ENCODE measurements at places on chromosomes 13 and 19.
A peak's percentile ranks its signal among the peaks of the same experiment; 100 is the strongest.

- DNase-seq: no peak
Measured at GRCh38 chr19:37845932-37846331, 60.5 kb downstream of the WDR87 start.

GRCh38 chr19:50356691-50357177 is 8.7 kb downstream of the NAPSA start:
- DNase-seq: no peak

GRCh38 chr19:12681074-12681987 is at the start of gene DHPS:
Gene DHPS, minus strand, starts transcription at chr19:12681880. Its CDS starts 114 bp downstream, at chr19:12681766.
- peak; percentile 83 for DNase-seq

- DNase-seq: no peak
Measured at GRCh38 chr19:17997969-17998826, 9.8 kb upstream of the ARRDC2 start.

- no peak for DNase-seq
Measured at GRCh38 chr13:112761701-112762689, 72.2 kb downstream of the ATP11A start.

DNA sequence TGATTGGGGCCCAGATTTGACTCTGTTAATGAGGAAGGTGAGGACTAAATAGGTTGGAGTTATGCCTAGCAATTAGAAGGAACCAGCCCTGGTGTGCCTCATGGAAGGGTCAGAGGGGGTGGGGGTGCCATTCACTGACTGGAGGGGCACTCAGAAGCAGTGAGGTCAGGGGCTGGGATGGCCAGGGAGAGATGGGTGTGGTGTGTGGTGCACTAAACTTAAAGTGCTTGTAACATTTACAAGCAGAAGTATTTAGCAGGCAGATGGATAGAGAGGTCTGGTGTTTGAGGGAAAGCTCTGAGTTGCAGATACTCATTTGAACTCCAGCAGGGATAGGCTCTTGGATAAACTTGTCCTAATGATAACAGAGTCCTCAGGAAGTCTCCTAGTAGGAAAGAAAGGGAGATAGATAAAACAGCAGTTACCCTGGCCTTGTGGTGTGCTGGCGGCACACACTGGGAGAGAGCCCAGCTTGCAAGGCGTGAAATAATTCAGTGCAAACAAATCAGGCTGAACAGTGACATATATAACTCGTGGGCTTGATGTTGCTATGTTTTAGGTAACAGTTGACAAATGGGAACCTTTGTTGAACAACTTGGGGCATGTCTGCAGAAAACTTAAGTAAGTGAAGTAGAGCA is 20.0 kb upstream of the UPF3A start:
- no peak for DNase-seq

DNA sequence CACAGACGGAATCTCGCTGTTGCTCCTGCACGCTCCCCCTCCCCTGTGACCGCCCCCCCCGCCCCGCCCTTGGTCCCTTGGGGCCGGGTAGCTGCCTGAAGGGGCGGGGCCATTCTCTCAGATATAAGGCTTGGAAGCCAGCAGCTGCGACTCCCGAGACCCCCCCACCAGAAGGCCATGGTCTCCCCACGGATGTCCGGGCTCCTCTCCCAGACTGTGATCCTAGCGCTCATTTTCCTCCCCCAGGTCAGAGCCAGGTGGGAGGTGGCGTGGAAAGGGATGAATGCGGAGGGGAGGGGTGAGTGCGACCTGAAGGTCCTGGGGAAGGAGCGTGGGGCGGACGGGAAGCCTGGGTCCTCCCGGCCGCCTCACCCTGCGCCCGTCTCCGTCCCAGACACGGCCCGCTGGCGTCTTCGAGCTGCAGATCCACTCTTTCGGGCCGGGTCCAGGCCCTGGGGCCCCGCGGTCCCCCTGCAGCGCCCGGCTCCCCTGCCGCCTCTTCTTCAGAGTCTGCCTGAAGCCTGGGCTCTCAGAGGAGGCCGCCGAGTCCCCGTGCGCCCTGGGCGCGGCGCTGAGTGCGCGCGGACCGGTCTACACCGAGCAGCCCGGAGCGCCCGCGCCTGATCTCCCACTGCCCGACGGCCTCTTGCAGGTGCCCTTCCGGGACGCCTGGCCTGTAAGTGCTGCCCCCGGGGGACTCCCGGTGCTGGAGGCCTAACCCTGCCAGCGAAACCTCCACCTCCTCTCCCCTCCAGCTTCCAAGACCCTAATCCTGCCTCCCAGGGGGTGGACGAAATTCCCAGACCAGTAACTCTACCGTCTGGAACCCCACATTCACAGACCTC is at the start of gene DLL3:
DLL3 (plus strand) TSS at position 150 of the 845 bp plus-strand sequence; CDS start at position 178, 28 bp downstream.
- peak; percentile 83 for DNase-seq

DNA sequence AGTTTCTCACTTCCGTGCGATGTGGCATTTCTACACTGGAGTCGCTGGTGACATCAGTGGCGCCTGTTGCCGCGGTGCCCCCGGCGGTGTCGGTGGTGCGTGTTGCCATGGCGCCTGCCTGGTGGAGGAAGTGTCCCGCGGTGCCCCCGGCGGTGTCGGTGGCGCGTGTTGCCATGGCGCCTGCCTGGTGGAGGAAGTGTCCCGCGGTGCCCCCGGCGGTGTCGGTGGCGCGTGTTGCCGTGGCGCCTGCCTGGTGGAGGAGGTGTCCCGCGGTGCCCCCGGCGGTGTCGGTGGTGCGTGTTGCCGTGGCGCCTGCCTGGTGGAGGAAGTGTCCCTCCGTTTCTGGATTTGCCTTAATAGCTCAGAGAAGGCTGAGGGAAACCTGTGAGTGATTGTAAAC is 127.6 kb downstream of the KDM4B start:
- DNase-seq: no peak

DNA sequence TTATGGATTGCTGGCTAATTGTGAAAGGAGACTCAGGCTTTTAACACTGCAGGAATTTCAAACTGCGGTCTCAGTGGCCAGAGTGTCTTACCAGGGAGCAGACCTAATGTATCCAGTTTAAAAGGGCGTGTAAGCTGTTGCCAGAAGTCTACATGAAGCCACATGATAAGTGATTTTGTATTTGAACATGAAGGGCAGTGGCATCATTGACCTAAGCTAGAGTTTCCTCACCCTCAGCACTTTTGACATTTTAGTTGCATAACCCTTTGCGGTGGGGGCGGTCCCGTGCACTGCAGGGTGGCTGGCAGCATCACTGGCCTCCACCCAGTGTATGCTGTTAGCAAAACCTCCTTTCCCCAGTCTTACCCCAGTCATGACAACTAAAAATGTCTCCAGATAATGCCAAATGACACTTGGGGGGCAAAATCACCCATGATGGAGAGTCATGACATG is 23.7 kb upstream of the GPR18 start:
- no peak for DNase-seq

DNA sequence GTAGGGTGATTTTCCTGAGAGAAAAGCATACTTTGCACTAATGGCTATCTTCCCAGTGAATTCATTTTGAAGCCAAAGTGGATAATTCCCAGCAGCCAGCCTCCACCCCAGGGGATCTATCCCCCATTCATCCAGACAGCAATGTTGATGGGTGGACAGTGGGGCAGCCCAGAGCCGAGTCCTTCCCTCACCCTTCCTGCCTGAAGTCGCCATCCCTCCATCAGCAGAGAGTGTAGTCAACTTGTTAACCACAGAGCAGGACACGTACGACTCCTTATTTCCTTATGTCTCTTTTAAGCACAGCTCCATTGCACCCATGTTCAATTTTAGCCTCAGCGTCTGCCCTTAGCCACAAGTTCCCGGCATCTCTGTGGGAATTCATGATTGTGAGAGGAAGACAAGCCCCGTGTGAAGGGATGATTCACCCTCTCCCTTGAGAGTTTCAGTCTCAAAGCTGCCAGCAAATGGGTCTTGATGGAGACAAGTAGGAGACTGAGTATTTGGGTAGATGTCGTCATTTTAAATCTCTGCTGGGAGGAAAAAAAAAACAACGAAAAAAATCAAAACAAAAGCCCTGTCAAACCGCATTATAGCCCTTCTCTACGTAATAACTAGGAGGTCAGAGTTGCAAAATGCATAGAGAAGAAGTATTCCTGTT is 58.3 kb upstream of the MEDAG start:
- DNase-seq: no peak

DNA sequence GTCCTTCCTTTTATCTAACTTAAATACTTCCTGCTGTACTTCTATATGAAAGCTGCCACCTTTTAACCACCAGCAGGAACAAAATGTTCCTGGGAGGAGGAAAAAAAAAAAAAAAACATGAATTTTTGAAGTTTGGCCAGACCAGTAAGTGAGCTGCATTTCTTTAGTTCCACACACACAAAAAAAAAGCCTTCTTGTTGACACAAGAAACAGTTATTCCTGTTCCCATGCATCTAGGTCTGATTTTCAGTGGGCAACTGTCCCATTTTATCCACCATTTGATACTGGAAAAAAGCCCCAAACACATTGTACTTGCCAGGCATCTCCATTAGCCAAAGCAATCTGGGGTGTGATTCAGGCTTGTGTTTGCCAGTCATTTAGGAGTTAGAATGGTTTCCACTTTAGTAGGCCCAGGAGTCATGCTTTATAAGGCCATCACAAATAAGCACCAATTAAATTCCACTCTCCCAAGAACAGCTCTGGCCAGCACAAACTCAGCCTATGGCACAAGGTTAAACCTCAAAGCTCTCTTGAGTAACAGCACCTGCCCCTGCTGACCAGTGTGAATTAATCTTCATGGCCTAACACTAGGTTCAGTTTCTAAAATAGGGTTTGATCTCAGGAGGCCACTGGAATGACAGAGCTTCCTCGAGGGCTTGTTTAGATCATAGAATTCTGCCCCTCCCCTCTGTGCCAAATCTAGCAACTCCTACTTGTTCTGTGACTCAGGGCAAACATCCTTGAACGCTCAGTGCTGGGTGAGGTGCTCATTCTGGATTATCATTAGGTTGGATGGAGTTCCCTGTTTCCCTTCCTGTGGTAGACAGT is 67.1 kb downstream of the NUFIP1 start:
- DNase-seq: no peak

GRCh38 chr19:57249329-57249728 is 8.9 kb downstream of the ZNF805 start:
- DNase-seq: no peak

DNA sequence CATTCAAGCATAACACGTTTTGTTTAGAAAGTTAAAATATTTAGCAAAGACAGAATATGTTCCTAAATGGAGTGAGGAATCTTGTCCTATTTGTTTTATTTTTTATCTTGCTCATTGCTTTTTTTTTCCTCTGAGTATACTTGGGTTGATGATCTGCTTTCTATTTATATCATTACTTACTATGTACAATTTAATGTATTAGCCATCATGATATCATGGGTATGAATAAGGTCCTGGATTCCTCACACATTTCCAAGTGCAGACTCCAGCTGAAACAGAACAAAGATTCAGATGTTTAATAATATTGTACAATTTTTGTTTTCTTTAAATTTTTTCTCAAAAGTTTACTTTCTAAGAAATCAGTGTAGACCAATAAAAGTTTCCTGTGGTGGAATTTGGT is 388.2 kb downstream of the GPC6 start:
- DNase-seq: no peak

- DNase-seq: no peak
Measured at GRCh38 chr19:5028229-5028886, 59.4 kb downstream of the KDM4B start.

DNA sequence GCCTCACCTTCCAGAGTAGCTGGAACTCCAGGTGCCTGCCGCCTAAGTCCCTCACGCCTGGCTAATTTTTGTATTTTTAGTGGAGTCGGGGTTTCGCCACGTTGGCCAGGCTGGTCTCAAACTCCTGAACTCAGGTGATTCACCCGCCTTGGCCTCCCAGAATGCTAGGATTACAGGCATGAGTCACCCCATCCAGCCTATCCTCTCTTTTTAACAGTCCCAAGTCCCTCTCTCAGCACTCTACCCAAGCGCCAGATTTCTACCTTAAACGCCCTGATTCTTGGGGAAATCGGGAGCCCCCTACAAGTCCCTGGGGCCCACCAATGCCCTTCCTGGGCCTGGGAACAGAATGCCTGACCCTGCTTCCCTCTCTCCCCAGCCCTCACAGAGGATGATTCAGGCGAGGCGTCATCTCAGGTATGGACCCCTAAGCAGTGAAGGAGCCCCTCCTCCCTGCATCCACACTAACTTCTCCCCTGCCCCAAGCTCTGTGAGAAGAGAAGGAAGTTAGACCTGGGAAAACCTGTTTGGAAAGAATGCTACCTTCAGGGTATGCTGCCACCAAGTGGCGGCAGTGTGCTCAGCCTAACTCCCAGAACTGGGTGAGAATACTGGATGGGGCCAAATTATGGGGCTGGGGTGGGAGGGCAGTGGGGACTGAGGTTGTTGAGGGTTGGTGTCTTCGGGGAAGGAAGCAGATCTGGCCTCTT is 20.8 kb upstream of the EBI3 start:
- DNase-seq: no peak

- no peak for DNase-seq
Measured at GRCh38 chr13:97506511-97506910, 72.5 kb downstream of the RAP2A start.

GRCh38 chr19:33227242-33227650 is 1.6 kb upstream of the SLC7A10 start:
- DNase-seq: no peak

GRCh38 chr13:26727633-26728032 is 33.0 kb downstream of the GPR12 start:
- no peak for DNase-seq

GRCh38 chr13:101739382-101740178 is 287.1 kb downstream of the ITGBL1 start:
- DNase-seq: no peak

DNA sequence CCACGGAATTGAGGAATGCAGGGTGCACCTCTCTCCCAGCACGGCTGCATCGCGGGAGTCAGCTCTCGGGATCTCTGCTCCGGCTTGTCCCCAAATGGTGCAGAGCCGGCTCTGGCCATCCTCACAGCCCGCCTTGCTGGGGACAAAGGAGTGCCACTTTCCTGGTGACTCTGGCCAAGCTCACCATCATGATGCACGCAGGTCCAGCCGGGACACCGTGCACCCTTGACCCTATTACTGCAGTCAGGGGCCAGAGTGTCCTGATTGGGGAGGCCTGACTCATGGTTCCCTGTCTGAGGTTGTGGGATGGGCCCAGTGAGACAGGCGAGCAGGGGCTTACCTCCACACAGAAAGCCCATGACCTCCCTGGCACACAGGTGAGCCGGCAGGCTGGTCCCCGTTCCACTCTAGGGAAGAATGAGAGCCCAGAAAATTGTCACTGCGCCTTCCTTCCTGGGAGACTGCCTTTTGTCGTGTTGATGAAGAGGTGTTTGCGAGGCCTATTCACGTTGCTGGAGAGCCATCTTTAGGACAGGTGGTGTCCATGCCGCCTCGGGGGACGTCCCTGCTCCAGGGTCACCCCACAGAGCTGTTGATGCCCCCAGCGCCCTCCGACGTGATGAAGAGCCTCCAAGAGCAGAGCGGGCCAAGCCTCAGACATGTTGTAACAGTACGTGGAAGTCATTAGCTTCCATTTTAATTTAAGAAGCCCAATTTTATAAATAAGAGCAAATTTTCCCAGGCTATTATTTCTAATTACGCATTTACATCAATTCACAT is 18.5 kb upstream of the VSTM2B start:
- peak; percentile 9 for DNase-seq

- peak; percentile 92 for DNase-seq
Measured at GRCh38 chr19:33430674-33431277, 57.3 kb downstream of the CEBPG start.

- no peak for DNase-seq
Measured at GRCh38 chr19:7868326-7868670, 5.9 kb downstream of the PRR36 start.
